ENCODE measurements at places on chromosomes 6 and 20.

GRCh38 chr6:133501675-133502270, 260.6 kb downstream of the EYA4 start:
- no peak for DNase-seq

- no peak for DNase-seq
These were observed 335.8 kb downstream of the PACRG start for GRCh38 chr6:163063561-163063960.

DNA sequence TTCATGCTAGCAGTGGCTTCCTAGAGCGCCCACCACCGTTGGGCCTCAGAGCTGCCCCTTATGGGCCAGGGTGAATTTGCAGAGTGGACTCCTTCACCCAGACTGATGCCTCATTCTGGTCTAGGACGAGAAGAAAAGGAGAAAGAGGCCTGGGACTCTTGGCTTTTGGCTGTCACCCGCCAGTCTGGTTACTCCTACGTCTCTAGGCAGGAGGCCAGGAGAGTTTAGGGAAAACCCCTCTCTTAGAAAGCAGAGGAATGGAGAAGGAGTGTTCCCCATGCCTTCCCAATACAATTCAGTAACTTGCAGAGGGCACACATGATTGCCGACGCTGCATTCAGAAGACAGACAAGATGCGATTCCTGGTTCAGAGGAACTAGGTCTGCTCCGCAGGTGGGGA, 70.1 kb downstream of the CDC5L start:
- no peak for DNase-seq

- DNase-seq, result peak; percentile 88
These were observed at the start of gene ZC3H12D for GRCh38 chr6:149484733-149485700. ZC3H12D (minus strand) TSS chr6:149485014; CDS start chr6:149474543, 10,471 bp downstream.

DNA sequence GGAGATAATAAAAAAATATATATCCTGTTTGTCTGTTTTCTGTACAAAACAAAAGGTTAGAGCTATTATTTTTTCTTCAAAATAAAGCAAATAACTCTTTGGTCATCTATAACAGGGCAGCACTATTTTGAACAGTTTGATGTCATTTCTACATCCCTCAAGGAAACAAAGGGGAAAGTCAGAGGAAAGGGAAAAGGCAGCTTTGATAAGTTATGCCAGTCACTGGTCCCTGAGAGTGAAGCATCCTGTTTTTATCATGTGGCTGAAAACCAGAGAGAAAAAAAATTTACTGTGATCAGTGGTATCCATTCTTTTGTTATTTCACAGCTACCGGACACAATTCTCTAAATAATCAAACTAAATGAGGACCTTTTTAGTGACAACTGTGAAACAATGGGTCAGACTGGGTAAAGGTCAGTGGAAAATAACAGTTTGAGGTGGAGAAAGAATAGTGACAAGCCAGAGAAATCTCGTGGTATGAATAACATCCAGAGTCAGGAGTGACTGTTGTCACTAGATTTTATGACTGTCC, 356.0 kb downstream of the HDGFL1 start:
- no peak for DNase-seq

DNA sequence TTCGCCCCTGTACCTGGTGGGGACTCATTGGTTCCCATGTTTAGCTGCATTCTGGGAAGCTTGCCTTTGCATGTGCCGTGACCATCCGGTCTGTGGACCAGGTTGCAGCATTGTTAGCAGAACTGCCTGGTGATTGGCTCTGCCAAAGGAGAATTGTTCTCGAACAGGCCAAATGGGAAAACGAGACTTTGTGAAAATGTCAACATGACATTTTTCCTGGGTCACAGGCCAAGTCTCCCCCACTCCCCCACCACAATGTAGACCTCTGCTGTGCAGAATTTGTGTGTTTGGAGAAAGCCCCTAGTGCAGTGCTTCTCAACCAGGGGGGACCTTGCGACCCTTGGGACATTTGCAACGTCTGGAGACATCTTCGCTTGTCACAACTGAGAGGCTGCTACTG, 23.2 kb downstream of the CDH22 start:
- DNase-seq, result no peak

DNA sequence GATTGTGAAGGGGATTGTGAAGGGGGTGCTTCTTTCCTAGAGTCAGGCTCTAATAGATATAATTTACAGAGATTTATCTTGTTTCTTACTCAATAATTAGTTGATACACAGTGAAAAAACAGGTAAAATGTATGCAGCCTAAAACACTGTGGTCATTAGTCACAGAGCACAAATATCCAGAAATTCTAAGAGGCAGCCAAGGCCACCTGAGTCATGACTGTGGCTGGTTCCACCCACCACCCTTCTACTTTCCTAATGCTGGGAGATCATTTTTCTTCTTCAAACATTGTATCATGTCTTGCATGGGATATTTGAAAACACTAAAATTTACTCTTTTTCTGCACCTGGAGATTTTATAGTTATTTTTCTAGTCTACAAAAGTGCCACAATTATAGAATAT, 181.6 kb downstream of the OTOR start:
- DNase-seq, result no peak

GRCh38 chr6:170143401-170144150, 147.3 kb downstream of the DLL1 start:
- DNase-seq, result peak; percentile 26

DNA sequence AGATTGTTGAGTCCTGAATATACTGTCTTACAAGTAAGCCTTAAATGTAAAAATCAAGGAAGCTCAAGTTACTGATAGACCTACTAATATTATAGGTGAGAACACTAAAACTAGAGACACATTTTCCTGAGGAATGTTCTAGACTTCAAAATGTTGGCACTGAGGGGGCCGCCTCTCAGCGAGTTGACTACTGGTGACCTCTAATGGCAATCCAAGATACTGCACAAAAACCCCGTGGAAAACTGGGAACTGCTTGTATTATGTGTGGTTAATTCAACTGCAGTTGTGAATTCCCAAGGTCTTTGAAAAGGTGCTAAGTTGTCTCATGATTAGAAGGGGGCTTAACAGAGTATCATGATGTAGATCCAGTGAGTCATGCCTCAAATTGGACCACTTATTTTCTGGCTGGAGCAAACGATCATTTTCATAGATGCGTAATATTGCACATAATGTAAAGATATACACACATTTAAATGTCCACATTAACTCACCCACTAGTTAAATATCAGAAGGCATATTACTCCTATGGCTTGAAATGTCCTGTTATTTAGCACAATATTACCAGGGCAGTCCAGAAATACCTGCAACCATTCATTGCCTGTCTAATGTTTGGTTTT, 336.2 kb downstream of the FOXA2 start:
- DNase-seq, result no peak

GRCh38 chr6:86973088-86973487, 35.8 kb downstream of the HTR1E start:
- DNase-seq, result no peak

DNA sequence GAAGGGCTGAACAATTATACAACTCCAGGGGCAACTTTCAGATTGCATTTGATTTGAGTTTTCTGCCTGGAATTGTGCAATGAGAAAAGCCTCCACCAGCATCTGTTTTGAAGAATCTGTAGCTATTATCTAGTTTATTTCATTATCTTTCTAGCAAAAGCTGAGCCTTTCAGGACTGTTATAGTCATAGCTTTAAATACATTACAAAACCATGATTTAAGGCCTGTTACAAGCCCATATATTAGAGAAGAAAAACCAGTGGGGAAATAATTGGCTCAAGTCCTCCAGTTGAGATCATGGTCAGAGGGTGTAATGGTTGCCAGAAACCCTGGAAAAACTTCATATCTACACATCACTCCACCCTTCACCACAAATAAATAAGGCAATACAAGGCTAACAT, 676.2 kb downstream of the HDGFL1 start:
- DNase-seq, result no peak

GRCh38 chr20:4978050-4978918, 23.0 kb downstream of the SLC23A2 start:
- no peak for DNase-seq

GRCh38 chr6:29968130-29968529, 25.8 kb downstream of the HLA-A start:
- no peak for DNase-seq

GRCh38 chr20:8811801-8812594, 256.9 kb upstream of the PLCB4 start:
- DNase-seq, result no peak

DNA sequence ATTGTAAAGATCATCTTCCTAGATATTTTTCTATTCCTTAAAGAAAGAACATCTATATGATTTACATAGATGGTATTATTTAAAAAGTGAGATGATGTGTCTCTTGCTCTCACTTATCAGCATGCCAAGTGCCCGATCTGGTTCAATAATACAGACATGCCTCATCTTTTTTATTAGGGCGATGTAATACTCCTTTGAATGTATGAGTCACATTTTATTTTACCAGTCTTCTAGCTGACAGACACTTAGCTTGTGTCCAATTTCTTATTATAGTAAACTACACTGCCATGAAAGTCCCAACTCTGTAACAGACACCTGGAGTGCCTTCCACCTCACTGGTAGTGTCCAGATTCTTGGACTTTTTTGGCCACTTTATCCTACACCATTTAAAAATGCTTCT, 586.6 kb upstream of the BTBD3 start:
- no peak for DNase-seq

- no peak for DNase-seq
These were observed 33.4 kb downstream of the SNX5 start for GRCh38 chr20:17935186-17935585.

GRCh38 chr6:133159255-133159795, 81.8 kb upstream of the EYA4 start:
- DNase-seq, result no peak

GRCh38 chr20:57654363-57654997, 34.3 kb upstream of the ZBP1 start:
- peak; percentile 61 for DNase-seq

DNA sequence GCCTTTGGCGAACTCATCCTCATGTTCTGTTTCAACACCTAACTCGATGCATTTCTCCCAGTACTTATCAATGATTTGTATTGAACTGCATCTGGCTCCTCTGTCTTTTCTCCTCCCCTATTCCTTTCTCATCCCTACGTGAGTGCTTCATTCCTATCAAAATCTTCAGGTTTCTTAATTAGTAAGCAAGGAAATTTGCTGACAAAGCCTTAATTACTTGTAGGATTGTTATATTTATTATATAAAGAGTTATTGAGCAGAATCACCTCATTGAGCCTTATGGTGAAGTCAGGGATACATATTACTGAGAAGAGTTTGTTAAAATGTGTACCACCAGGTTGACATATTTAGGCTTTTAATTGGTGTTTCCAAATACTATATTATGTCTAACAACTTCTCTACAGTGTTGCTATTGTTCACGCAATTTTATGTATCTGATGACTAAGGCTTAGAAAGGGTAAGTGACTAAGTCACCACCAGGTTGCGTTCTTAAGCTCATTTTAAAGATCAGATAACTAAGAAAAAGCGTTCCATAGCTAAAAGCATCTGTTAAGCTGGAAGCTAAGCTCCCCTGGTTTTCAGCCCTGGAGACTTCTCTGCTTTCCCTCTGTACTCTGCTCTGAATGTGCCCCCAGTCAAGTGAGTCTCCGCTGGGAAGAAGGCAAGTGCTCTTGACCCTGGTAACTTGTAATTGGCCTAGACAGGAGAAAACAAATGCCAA, 18.9 kb downstream of the SCGN start:
- no peak for DNase-seq

GRCh38 chr6:31689249-31690110, 8.6 kb upstream of the LY6G5C start:
- no peak for DNase-seq

DNA sequence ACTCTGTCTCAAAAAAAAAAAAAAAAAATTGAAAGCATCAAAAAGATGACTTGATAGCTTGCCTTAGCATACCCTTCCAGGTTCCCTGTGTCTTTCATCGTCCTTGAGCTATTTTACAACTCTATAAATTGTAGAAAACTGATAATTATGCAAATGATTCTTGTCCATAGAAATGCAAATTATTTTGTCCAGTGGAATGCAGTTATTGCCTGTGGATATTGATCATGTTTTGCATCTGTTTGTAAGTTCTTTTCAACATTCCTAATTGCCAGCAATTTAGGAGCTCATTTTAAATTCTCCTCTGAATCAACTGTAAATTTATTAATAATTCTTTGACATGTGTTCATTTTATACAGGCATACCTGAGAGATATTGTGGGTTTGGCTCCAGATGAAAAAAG, 7.1 kb upstream of the ATP9A start:
- DNase-seq, result no peak

GRCh38 chr6:5989141-5989723, 17.5 kb downstream of the NRN1 start:
- no peak for DNase-seq

- no peak for DNase-seq
These were observed 3.9 kb downstream of the RNF144B start for GRCh38 chr6:18391023-18391422.

GRCh38 chr20:53346335-53346648, 247.3 kb downstream of the ZNF217 start:
- DNase-seq, result no peak

GRCh38 chr6:135832166-135832565, 19.3 kb upstream of the PDE7B start:
- no peak for DNase-seq

DNA sequence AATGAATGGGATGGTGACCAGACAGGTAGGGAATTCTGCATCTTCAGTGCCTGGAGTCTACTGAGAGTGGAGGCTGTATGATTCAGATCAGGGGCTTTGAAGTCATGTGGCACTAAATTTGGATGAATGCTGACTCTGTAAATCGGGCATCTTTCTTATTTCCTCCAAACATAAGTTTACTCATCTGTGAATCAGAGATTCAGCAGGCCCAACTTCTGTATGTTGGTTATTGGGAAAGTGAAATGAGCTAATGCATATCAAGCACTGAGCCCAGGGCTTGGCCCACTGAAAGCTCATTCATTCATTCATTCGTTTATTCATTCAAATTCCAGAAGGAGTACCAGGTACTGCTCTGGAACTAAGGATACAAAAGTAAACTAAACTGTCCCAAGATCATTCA, 192.3 kb upstream of the RIN2 start:
- no peak for DNase-seq

DNA sequence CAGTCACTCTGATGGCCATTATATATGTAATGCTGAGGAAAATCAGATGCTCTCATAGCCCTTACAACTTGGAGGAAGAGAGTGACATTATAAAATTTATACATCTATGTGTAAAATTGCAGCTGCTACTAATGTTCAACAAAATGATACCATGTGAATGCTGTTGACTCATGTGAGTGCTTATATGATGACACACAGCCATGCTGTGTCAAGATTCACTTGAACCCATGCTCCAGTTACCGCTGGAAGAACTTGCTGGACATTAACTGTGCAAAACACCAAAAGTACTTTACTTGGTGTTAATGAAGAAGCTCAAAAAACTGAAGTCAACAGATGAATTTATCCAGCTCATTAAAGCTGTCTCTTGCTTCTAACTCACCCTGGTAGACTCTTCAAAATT, 318.9 kb upstream of the PLCB4 start:
- DNase-seq, result no peak

GRCh38 chr6:151391471-151392413, at the start of gene ZBTB2:
ZBTB2 (minus strand) TSS chr6:151391559; CDS start chr6:151373637, 17,922 bp downstream.
- peak; percentile 86 for DNase-seq

GRCh38 chr6:37451441-37452193, 18.6 kb downstream of the CMTR1 start:
- no peak for DNase-seq

DNA sequence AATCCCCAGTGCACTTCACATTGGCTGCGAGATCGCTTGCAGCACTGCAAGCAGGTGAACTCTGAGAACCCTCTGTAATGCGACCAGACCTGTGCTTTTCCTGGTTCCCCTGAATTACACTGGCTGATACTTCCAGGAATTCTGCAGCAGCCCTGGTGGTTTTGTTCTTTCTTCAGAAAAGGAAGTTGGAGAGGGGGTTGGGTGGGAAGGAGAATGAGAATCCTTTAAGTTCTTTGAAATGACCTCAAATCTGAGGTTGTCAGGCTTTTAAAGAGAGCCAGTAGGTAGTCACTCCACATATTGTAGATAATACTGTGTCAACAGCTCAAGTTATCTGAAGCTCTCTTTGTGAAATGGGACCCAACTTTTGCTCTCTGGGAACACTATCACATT, 62.4 kb downstream of the GCNT2 start:
- no peak for DNase-seq
